Stimulated activated CD4-positive, alpha-beta T cell treated with anti-CD3 and anti-CD28 coated beads, Interleukin-12 subunit alpha, Interleukin-12 subunit beta, amount 100 ng/mL, for 48 hours (primary cell): ENCODE measurements at places on chromosomes 4 and X.

GRCh38 chr4:143482840-143483239, 30.7 kb upstream of the SMARCA5 start:
- no peak for DNase-seq

- DNase-seq = no peak
Observed at GRCh38 chr4:7863911-7864681, 75.6 kb downstream of the AFAP1 start.

DNA sequence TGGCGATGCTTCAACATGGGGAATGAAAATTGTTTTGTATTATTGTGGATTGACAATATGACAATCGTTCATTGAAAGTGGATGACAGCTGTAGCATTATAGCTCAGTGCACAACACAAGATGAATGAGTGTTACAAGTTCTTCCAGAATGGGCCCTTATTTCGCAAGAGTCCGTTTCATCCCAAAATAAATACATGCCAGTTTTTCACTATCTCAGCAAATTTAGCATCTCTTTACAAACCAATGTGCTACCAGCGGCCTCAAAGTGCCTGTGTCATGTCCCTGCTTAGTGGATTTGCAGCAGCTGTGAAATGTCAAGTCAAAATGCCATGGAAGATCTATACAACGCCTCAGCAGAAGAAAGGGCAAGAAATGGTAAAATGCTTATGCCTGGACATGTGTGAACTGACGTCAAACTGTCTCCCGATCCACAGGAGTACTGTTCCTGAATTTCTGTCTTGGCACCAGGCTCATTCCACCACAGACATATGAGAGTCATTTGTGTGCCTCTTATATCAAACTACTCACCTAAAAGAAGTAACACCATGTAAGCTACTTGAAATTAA, 109.6 kb downstream of the MAML3 start:
- DNase-seq = no peak

GRCh38 chrX:7503251-7503650, 339.7 kb upstream of the VCX start:
- DNase-seq = no peak

- no peak for DNase-seq
Observed at GRCh38 chr4:153553819-153554170, 87.6 kb downstream of the TMEM131L start.

DNA sequence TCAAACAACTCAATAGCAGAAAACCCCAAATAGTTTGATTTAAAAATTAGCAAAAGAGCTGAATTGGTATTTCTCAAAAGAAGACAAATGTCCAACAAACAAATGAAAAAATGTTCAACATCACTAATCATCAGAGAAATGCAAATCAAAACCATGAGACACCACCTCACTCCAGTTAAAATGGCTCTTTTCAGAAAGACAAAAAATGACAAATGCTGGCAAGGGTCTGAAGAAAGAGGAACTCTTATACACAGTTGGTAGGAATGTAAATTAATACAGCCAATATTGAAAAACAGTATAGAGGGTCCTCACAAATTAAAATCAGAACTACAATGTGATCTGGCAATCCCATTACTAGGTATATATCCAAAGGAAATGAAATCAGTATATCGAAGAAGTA, 70.4 kb downstream of the FBXL5 start:
- no peak for DNase-seq

- no peak for DNase-seq
Observed at GRCh38 chr4:72208421-72209075, 176.7 kb downstream of the NPFFR2 start.

- DNase-seq = no peak
Observed at GRCh38 chr4:17155486-17155885, 257.0 kb upstream of the LDB2 start.

GRCh38 chr4:73387552-73387951, 16.5 kb upstream of the ALB start:
- no peak for DNase-seq

- DNase-seq = no peak
Observed at GRCh38 chr4:125398263-125399002, 83.7 kb downstream of the FAT4 start.

DNA sequence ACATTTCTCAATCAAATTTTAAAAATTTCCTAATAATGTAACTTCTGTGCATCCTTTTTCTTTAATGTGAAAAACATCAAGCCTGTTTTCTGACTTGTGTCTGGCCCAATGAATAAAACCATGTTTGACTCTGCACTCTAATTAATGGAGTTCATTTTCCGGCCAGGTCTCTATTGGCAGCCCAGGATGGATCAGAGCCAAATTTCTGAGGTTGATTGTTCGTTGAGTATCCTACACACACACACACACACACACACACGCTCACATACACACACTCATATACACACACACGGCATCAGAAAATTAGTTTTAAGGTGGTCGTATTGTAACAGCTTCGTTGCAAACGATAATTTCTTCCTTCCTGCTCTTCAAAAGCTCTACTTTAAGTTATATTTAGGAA, 28.9 kb upstream of the TLL1 start:
- DNase-seq = no peak

GRCh38 chrX:108312957-108313356, 125.3 kb downstream of the COL4A6 start:
- DNase-seq = no peak

- DNase-seq = no peak
Observed at GRCh38 chrX:121310820-121311219, 263.4 kb downstream of the GLUD2 start.

DNA sequence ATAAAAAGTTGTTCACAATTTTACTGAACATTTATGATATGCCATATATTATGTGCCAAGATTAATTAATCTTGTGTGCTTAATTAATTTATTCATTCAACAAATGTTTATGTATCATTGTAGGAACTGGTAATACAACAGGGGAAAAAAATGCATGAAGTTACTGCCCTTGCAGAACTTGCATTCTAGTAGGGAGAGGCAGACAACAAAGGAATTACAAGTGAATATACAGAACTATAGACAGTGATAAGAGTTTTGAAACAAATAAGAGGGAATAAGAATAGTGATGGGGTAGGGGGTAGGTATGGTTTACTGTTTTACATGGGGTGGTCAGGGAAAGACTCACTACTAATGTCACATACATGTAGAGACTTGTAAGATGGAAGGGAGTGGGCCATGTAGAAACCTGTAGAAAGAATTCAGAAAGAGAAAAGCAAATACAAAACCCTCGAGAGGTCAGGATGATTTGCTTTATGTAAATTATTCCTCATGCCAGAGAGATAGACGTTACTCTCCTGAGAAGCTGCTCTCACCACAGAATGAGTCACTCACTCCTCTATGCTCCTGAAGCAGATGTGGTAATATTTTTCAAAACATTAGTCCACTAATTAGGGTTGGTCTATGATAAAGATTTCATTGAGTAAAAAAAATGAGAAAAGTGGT, 855.0 kb upstream of the GRID2 start:
- DNase-seq = no peak
